Activated effector memory CD4-positive, alpha-beta T cell treated with Interleukin-2 at 50 U/mL for 16 hours (primary cell): ENCODE measurements at places on chromosomes 12 and 14.
A peak's percentile ranks its signal among the peaks of the same experiment; 100 is the strongest.

GRCh38 chr14:93319958-93320357, 12.9 kb downstream of the BTBD7 start:
- DNase-seq: no peak

DNA sequence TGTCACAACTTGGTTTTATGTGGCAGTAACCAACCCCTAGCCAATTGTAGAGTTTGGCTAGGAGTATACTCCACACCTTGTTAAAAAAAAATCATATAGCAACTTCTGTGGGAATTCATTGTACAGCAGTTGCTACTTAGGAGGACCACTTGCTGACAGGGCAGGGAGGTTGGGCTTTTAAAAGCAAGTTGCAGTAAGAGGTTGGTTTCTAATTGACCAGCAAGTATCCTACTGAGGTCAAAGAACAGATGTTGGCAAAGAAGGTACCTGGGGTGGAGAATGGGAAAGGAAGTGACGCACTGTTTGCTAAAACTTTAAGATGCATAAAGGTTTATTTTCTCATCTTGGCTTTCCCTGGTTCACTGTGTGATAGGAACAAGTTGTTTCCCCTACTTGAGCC, 104.6 kb downstream of the TBX3 start:
- DNase-seq: no peak

- no peak for DNase-seq
Measured at GRCh38 chr12:21751517-21751916, 23.0 kb downstream of the KCNJ8 start.

DNA sequence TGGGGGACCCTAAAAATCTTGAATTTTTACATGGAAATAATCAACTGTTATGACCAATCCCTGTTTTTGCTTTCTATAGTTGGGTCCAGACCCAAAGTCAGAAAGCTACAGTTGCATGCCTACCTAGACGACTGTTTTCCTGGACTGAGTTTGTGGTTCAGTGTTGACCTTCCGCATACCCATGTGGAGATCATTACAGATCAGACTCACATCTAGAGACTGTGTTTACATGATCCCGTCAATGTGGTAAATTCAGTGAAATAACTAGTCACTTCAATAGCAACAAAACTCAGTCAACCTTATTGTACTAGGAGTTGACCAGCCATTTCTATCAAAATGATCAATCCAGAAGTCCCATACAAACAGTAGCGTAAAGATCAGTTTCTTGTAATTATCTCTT, 257.6 kb downstream of the EGLN3 start:
- no peak for DNase-seq

- peak; percentile 24 for DNase-seq
Measured at GRCh38 chr12:126747530-126748149, 1519.3 kb upstream of the TMEM132C start.

DNA sequence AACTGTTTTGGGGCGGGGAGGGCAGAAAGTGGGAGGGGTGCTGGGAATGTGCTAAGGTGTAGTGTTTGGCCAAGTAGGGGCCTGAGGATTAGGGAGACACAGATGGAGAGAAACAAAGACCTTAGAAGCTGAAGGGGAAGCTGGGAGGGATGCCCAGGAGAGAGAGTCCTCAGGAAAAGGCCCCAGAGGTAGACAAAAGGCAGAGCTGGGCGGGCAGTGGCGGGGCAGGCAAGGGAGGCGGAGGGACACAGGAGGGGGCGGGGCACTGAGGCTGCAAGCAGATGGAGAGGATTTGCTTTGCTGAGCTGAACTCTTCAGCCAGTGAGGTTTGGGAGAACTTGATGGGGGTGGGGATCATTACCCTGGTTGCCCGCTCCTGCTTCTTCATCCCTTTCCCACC, 2.8 kb downstream of the PTMS start:
- no peak for DNase-seq

DNA sequence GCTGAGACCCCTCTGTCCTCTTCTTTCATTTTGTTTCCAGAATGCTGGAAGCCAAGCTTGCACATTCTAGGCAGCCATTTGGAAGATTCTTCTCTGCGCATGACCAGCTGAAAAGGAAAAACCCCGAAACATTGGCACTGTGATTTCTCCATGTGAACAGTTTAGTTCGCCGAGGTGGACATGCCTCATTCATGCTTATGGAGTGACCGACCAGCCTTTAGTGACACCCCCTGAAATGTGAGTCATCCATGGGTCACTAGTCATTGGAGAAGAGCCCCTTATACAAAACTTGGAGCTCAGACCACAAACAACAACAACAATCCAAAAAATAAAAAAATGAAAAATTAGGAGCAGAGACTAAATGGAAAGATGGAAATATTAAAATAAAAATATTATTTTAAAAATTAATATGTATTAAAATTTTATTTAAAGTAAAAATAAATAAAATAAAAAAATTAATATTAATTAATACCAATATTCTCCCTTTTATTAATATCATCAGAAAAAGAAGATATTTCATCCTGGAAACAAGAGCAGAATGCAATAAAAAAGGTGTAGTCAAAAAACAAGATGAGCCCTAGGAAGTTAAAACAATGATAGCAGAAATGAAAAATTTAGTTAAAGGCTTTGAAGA, 9.5 kb upstream of the KRT7 start:
- DNase-seq: no peak

GRCh38 chr12:14650789-14651188, 45.6 kb downstream of the GUCY2C start:
- DNase-seq: no peak

GRCh38 chr14:21098076-21098891, at the start of gene ZNF219:
Gene ZNF219 (minus strand): TSS chr14:21098655. CDS start chr14:21093591, 5,064 bp downstream.
- no peak for DNase-seq

DNA sequence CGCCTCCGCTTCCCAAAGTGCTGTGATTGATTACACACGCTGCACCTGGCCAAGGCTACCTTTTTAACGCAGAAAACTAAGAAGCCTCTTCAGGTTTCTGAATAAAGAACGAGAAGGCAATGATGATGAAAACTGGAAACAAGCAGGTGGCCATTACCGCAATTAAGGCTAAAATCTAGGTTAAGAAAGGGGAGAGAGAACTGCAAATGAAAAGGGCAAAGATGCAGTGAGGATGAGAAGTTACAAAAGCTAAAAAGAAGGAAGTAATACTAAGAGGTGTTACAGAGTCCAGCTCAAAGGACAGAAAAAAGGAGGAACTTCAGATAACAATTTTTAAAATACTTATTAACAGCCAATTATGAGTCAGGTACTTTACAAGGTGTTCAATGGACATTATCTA, 79.7 kb downstream of the DUSP16 start:
- no peak for DNase-seq

DNA sequence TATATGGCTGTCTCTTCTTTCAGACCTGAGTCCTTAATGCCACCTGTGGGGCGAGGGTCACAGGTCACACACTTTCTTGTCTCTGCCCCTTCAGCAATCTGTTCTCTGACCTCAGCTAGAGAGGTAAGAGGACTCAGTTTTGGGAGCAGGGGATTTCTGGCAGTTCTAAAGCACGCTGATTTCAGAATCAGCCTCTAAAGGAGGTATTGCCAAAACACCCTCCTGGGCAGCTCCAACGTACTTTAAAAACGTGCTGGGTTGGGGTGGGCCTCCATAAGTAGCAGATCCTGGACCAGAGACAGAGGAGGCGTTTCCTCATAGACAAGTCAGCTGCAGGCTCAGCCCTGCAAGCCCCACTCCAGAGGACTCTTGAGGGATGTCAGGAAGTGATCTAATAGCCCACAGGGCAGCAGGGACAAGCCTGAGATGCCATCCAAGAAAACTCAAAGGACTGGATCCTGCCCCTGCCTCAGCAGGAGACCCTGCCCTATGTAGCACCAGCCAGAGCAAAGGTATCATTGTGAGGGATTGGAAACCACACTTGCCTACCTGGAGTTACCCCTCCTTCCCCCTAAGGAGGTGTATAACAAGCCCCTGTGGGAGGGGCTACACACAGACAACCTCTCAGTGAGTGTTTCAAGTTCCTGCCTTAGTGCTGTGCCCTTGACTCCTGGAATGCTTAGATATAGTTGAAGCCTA, 8.5 kb downstream of the CTDSP2 start:
- DNase-seq: no peak
